Ureter (tissue), 1 donor: ENCODE measurements at places on chromosomes 2 and 18. TPM values are rescaled to one million over a fixed set of nuclear protein-coding genes. Genes with fewer than 3 reads are reported as not detected.

DNA sequence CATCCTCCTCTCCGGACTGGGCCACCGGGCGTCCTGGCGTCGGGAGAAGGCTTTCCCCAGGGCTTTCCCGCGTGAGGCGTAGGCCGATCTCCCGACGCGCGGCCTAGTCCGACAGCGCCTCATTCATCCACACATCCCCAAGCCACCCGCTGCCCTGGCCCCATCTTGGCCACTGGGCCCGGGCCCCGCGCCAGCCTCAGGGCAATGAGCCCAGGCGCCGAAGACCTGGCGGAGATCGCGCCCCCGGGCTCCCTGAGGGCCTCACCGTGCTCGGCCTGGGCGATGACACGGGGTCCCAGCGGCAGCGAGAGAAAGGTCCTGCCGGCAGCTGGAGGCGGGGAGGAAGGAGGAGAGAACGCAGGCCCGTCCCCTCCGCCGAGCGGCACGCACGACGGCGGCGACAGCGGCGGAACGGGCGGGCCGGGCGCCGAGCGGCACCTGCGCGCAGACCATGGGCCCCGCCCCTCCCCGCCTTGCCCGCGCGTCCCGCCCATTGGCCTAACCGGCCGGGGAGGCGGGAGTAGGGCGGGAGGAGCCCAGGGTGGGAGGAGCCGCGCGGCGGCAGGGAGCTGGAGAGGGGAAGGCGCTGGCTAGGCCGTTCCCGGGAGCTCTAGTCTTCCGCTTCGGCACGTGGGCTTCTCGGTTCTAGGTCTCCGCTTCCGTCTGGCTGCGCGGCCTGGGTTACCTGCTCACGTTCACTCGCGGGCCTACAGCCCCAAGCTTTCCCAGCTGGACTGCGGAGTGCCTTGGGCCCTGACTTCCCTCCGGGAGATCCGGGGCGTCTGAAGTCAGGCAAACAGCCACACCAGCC is at the start of gene OLA1:
OLA1 (minus strand) TSS at position 346 of the 811 bp plus-strand sequence. CDS start 1,717 bp downstream, outside the sequence.
- peak; percentile 95 for DNase-seq

SNX17 gene
- total RNA-seq = 102 TPM

- no peak for DNase-seq
Measured at GRCh38 chr2:83016343-83017110, 1442.6 kb downstream of the SUCLG1 start.

- no peak for DNase-seq
Measured at GRCh38 chr2:88913280-88913679, 221.8 kb downstream of the RPIA start.

- DNase-seq = no peak
Measured at GRCh38 chr2:219946021-219946420, 318.6 kb downstream of the SLC4A3 start.

- no peak for DNase-seq
Measured at GRCh38 chr2:41927581-41928264, 120.1 kb upstream of the PKDCC start.
